ENCODE measurements at places on chromosomes 12 and 14.
A peak's percentile ranks its signal among the peaks of the same experiment; 100 is the strongest.

DNA sequence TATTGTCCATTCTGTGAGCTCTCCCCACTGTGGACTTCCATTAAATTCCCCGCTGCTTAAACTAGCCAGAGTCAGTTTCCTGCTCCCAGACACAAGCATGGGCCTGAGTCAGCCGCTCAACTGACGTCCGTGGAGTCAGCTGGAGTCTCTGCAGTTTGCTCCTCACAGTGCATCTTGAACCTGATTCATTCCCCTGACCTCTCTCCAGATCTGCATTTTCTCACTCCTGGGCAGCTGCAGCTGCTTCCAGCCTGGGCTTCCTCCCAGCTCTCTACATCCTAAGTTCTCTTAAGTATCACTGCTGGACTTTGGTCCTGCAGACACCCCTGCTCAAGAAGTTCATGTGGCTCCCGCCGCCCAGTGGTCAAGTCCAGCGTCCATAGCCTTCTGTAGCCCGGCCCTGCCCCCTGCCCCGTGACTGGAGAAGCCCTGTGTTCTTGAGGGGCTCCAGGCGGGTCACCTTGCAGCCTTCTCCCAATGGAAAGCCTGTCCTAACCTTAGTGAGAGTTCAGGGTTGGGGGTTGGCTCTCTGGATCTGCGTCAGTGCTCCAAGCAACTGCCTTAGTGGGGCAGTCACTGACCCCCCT is 20.0 kb downstream of the NFKBIA start:
- peak; percentile 45 for DNase-seq

- no peak for DNase-seq
These were observed 4.3 kb downstream of the TTC6 start for GRCh38 chr14:37599507-37600368.

DNA sequence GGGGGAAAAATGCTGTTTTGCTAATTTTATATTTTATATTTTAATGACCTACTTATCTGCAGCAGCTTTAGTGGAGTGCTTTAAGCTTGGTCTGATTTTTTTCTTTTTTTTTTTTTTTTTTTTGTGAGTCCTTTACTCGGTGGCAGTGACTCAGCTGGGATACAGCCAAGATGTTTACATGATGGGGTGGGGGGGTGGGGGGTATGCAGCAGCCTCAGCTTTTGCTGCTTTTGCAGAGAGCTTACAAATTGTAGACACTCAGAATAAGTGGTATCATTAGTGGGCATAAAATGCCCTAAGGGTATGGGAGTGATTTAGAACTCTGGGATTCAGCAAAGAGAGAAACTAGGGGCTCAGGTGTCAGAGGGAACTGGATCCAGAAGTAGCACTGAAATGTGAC is 38.2 kb upstream of the ARHGAP5 start:
- no peak for DNase-seq

DNA sequence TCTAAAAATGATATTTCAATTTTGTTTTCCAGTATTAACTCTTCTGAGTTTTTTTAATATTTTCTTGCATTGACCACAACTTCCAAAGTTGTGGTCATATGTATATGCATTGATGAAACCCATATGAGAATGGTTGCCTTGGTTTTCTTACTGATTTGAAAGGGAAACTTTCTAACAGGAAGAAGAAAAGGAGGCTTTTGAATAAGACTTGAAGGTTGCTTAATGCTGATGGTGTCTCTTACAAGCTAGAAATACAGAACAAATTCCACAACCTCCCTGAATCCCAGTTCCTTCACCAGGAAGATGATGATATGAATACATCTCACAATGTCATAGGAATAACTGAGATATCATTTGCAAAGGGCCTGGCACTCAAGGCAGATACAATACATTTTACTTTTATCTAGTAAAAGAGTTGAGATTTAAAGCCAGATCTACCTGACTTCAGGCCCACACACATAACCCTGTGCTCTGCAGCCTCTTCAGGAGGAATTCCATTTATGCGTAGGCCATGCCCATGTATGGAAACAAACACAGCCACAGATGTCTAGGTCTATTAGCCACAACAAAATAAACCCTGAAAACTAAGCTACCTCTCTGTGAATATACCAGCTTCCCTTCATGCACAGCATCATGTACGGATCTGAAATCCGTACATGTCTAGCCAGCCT is 165.4 kb upstream of the PLEKHG7 start:
- DNase-seq, result no peak

- DNase-seq, result no peak
These were observed 125.3 kb downstream of the WIF1 start for GRCh38 chr12:64995816-64996215.
